ENCODE measurements at places on chromosomes 12 and 14.

- no peak for DNase-seq
Measured at GRCh38 chr12:66152732-66153131, 17.1 kb downstream of the TMBIM4 start.

- no peak for DNase-seq
Measured at GRCh38 chr14:78524766-78525165, 354.6 kb downstream of the NRXN3 start.

DNA sequence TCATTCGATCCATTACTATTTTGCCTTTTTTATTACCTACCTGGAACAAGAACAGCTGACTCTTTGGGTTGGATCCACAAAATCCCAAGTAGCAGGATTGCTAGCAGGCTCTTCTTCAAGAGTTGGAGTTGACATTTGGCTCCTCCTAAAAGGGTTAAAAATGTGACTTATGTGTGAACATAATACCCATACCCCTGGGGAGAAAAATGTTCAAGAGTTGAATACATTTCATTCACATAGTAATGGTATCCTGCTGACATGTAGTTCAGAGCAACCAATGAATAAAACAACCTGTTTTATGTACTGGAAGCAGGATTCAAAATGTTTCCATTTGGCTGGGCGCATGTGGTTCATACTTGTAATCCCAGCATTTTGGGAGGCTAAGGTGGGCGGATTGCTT is 264.7 kb downstream of the MED13L start:
- DNase-seq, result no peak

GRCh38 chr12:109783965-109784244 is 49.3 kb downstream of the TRPV4 start:
- no peak for DNase-seq

DNA sequence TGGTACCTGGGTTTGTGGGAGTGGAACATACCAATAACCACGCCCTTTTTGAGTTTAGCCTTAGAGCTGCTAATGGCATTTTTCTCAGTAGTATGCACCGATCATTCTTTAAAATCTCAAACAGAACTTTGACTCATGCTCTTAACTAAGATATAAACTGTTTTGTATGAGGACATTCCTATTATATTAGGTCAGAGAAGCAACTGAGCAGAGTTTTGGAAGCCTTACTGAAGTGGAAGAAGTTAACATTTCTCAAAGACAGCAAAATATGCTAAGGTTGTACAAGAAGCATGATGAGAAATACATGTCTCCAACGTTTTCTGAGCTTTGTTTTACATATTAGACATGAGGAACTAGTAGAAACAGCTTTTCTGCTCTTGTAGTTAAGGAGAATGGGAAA is 819.2 kb downstream of the FSCB start:
- no peak for DNase-seq

DNA sequence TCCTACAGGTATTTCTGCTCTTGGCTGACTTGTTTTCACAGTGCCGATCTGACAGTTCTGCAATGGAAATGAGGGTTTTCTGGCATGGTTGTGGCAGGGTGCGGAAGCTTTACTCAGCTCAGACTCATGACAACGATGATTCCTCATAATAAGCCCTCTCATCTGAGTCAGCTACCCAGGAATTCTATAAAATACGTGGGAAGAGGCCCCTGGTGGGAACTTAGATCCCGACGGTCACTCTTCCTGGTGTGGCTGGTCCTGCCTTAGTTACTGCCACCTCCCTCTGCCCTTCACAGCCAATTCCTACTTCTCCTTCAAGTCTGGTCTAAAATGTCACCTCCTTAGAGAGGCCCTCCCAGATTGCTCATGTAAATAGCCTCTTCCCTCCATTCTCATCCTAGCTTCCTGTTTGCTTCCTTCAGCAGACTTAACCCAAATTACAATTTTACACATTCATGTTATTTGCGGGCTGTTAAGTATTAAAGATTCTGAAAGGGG is 104.2 kb upstream of the MAP1LC3B2 start:
- no peak for DNase-seq

DNA sequence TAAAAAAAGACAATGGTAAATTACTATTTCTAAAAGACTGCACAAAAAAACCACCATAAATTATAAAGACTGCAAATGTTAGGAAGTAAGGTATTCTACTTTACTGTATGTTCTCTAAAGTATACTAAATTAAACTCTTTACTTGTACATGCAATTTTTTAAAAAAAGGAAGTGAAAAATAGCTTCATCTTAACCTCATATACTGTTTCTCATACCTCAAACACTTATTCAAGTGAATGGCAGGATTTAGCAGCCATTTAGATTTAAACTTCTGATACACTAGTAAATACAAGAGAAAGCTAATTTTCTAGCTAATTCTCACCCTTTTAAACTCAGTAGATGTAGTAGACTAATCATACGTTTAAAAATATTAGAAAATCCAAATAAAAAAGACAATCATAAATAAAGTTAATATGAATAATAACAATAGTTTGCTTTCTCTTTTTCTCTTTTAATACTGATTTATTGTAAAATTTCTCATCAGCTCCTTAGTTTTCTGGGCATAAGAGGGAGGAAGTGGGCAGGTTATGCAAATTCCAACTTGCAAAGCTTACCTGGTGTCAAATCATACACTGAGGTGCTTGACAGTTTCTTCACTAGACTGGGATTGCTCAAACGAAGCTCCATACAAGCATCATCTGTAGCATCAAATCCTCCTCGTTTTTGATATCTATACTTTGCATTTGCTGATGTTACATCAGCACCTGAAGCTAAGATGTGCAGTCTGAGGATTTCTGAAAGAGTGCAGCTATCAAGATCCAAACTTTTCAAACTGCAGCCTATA is 71.0 kb upstream of the CFL2 start:
- DNase-seq, result no peak

DNA sequence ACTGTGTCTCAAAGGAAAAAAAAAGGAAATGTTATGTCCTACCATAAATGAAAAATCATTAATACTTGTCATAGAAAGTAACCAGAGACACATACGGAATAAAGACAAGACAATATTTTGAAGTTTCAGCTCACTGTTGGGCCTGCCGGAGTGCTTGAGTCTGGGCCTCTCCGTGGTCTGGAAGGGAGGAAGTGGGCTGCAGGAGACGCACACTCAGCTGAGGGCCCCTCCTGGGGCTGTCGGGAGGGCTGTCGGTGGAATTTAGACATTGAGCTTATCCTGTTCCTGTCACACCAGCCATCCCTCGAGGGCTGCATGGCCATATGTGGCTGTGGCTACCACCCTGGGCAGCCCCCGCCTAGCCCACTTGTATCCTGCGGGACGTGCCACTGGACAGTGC is 80.6 kb downstream of the DDX51 start:
- DNase-seq, result no peak

DNA sequence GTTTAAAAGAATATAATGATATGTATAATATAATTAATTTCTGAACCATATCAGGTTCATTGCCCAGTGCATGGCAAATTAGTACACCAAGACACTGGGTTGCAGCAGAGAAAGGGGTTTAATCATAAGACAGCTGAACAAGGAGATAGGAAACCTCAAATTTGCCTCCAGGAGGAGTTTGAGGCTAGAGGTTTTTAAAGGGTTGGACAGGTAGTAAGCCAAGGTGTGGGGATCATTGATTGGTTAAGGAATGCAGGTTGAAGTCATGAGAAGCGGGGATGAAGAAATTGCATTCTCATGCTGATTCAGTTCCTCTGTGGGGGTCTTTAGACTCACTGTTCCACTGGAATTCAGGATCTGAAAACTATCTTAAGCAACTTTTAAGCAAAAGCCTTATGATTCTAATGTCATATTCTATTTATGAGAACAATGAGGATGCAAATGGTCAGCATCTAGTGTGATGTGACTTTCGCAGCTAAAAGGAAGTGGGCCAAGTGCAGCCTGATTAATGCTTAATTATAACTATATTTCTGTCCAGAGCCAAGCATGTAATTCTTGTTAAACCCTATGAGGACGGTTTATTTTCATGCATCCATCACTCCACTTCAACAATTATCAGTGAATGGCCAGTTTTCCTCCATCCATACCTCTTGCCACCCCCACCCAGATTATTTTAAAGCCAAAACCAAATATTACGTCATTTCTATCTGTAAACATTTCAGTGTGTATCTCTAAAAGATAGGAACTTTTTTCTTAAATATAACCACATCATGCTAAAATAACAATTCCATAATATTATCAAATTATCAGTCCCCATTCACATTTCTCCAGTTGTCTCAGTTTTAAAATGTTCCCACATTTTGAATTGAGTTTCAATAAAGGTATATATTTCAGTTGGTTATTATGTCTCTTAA is 14.9 kb downstream of the RNF212B start:
- DNase-seq, result no peak

DNA sequence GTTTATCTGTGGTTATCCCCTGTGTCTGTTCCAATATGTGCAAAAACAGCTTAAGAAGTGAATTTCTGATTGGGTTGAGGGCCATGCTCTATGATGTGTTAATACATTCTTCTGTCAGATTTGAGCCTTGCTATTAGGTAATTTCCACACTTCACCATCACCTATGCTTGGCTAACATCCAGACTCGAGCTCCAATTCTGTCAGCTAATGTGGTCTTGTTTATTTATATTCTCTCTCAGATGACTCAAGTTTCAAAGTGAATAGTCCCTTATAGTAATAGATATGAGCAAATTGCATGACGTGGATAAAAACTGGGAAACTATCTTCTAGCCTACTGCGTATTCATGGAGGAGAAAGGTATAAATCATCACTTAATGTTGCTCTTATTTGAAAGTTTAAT is 451.3 kb downstream of the SNAPC1 start:
- no peak for DNase-seq

DNA sequence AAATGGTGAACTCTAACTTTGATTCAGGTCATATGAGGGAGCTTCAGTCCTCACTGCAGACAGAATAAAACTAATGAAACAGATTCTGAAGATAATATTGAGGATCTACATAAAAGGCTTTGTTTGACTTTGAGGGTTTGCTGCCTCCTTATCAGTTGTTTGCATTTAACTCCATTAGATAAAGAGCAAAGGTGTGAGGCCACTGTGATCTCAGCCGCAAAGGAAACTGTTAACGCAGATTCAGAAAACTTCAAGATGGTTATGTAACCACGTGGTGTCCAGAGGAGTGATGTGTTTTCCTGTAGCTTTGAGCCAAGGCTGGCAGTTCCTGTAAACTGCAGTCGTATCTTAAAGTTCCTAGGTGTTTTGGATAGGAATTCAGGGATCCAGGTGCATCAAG is 67.8 kb downstream of the METTL25 start:
- no peak for DNase-seq

- DNase-seq, result no peak
Measured at GRCh38 chr12:66599816-66600215, 79.1 kb downstream of the GRIP1 start.

- no peak for DNase-seq
Measured at GRCh38 chr14:101417434-101417833, 143.9 kb upstream of the DIO3 start.

DNA sequence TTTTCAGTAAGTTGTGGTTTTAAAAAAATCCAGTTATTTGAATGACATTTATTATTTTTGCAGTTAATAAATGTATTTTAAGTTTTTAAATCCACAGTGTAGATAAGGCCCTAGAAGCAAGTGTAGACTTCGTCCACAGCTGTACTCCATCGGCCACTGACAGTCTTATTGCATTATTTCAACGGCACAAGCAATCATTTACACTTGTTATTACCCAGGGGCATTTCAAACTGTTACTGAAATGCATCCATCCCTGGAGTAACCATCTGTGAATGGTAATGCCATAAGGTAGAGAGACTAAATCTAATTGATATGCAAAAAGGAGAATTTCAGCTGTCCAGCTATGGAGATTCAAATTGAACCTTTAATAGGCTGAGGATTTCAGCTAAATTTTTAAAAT is 48.4 kb downstream of the BICD1 start:
- no peak for DNase-seq

GRCh38 chr14:103401223-103402214 is 16.3 kb downstream of the MARK3 start:
- DNase-seq, result no peak

GRCh38 chr14:67192366-67192765 is 3.1 kb downstream of the GARIN2 start:
- DNase-seq, result no peak

- no peak for DNase-seq
Measured at GRCh38 chr14:67549734-67550133, 16.6 kb downstream of the PLEKHH1 start.

DNA sequence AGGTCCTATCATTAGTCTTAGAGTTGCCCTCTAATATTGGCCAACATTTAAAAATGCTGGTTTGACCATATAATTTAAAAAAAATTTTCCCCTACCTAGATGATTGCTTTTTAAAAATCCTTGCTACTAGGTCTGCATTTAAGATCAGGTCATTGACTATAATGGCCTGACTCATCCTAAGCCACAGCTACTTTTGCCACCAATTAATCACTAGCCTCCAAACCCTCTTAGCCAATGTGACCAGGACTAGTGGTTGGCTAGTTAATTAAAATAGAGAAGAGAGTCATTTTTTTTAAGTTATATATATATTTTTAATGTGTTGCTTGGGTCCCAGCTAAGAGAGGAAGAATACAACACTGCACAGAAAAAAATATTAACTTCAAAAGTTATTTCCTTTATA is 57.5 kb downstream of the SOS2 start:
- no peak for DNase-seq

DNA sequence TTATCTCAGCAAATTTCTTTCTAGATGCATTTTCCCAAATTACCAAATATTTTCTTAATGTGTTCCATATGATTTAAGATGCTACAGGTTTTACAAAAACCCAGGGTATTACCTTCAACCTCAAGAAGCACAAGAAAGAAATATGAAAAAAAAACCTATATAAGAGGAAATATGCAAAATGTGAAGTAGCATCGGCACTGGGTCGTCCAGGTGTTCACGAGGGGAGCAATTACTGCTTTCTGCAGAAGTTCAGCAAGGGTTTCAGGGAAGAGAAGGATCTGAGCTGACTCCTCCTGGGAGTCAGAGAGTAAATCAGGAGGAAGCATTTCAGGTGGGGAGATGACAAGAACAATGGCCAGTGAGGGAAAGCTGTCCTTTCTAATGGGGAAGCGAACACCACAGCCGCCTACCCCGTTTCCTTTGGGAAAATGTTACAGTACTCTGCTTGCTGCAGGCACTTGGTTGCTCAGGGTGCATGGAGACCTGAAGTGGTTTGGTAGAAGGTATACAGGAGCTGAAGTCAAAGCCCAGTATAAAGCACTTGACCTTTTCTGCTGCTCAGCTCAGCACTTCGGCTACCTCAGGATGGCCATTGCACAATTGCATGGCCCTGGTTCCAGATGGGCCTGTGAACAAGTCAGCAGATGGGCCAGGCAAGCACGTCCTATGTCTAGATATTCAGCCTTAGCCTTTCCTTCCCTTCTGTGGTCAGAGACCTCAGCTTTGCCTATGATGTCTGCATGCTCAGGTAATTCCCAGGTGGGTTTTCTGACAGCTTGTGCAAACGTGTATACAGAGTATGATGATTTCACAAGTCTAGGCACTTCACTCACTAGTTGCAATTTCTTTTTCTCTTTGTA is 155.6 kb downstream of the PAX9 start:
- no peak for DNase-seq

DNA sequence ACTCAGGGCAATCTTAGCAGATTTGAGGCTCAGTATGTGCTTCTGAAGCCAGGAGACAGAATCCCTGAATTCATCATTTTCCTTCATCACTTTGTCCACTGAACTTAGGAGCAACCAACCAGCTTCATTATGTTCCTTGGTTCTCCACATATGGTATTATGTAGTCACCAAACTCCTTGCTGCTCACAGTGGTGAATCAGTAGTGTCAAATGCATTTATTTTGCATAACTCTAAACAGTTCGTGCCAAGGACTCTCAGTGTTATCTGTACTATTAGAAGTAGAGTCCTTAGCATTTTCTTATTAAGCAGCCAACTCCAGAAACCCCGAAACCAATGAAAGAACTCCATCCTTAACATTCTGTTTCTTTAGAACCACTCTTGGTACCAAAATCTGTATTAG is 466.9 kb upstream of the RGS6 start:
- DNase-seq, result no peak

Measured in right renal cortex interstitium (tissue), 3 donors.